ENCODE measurements at places on chromosomes 1 and 21.

DNA sequence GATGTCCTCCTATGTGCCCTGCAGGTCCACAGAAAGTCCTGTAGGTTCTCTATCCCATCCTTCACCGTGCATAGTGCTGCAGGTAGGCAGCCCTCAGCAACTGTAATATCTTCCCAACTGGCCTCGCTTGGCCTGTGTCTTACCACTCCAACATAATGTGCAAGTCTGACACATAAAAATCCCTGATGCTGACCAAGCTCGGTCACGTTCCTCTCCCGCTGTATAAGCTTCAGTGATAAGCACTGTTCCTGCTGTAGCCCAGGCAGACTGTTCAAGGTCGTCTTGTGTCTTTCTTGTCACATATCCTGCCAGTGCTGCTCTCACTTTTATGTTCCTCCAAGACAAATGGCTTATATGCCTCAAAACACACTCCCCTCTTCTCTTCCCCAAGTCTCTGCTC lies 19.4 kb upstream of the KCNE1 start:
- DNase-seq: no peak

GRCh38 chr1:14524826-14525636 lies 73.5 kb upstream of the KAZN start:
- DNase-seq: no peak

- DNase-seq: no peak
Observed at GRCh38 chr1:151058692-151059091, 730 bp downstream of the CDC42SE1 start.

DNA sequence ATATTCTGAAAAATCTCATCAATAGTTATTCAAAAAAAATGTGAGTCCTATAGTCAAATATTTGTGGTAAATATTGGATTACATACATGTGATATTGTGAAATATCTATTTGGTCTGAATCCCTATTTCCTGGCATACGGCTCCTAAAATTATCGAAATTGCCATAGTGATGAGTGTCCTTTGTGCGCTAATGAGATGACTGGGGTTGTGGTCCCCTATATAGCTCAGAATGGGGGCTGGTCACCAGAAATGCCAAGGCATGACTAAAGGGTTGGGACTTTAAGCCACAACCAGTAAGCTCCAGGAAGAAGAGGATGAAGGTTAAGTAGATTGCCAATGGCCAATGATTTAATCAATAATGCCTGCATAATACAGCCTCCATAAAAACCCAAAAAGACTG lies 610.2 kb upstream of the CHRM3 start:
- DNase-seq: no peak

DNA sequence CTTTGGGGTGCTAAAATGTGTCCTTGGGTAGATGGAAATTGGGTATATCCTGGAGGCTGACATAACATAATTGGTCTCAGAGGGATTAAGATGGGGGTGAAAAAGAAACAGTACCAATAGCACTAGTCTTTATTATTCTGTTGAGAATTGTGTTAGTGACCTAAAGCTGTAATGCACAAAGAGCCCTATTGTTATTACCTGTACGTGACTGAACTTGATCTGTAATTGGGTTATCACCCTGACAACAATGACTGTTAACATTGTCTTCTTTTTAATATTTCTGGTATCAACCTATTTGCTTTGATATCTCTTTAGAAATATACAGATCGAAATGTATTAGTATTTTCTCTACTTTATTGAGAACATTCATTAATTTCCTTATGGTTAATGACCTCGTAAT lies 147.6 kb downstream of the NEK7 start:
- no peak for DNase-seq

DNA sequence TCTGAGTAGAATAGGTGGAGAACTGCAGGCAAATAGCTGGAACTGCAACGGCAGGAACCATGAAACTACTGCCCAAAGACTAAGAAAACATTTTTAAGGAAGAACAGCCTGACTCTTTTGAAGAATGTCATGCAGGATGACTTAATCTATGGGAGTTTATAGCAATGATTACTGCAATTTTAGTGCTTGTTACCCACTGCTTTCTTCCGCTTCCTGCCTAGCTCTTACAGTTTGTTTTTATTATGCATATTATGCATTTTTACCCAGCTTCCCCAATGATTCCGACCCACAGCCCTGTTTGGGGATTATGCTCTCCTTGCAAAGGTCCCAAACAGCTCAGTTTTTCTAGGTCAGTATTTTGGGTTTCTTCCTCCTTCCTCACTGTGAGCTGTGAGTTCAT lies 71.2 kb downstream of the PCNX2 start:
- no peak for DNase-seq

DNA sequence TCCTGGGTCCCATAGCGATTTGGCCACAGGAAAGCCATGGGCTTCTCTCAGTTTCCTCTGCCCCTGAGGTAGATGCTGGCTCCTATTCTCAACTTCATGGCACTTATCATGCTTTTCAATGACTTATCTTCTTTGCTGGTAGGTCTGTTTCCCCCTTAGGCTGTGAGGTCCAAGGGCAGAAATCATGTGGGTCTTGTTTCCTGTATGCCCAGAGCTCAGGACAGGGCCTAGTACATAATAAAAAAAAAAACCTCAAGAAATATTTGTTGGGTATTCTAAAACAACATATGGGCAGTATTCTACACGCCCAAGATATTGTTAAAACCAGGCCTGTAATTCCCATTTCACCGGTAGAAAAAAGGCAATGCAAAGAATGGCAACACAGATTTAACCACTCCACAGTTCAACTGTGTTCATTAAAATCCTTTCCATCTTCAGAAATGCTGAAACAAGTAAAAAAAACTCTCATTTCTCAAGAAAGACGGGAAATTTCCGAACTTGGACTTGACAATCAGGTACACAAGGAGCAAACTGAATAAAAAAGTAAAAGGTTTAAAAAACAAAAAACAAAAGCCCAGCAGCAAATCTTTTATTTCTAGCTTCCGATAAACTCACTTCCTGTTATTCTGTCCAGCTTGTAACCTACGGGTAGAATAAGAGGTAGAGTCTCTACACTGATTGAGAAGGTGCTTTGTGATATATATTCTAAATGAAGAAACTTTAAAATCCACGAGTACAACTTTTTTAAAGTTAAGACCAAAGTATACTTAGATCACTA lies 6.3 kb upstream of the TDRD10 start:
- no peak for DNase-seq

DNA sequence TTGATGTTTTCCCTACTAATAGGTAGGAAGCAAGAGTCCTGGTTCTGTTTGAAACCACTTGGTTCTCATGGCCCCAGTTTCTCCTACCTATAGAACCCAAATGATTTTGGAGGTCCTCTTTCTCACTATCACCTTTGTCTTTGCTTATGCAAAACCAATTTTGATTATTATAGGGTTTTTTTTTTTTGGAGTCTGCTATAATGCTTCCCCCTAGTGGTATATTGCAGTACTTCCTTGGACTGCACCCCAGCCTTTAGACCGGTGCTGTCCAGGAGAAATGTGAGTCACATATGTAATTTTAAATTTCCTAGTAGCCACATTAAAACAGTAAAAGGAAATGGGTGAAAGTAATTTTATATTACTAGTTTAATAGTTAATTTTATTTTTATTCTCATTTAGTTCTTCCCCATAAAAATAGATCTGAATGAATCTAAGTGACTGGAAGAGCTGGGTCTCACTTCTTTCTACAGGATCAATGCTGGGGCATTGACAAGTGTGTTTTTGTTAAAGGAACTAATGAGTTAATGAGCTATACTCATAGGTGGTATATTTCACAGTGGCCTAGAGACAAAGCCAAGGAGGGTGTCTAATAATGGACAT lies 10.6 kb downstream of the FCMR start:
- DNase-seq: no peak

All from vagina (tissue), 2 donors.